Activated CD4-positive, alpha-beta T cell treated with anti-CD3 and anti-CD28 coated beads for 1 hour (primary cell): ENCODE measurements at places on chromosomes 12 and 14.

DNA sequence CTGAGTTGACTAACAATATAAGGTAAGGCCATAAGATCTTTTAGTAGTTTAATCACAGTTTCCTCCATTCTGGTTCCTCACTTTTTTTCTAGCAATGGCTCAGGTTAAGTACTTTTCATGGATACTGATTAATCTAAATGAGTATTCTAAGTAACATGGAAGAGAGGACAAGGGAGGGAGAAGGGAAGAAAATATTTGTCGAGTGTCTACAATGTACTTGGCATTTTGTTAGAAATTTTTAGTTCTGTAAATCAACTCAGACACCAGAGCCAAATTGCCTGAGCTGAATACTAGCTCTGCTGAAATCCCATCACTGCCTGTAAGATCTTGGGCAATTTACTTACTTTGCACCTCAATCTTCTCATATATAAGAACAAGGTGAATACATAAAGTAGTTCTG is 20.2 kb downstream of the RERG start:
- DNase-seq = no peak

GRCh38 chr12:18146363-18146762 is 56.4 kb upstream of the RERGL start:
- no peak for DNase-seq

DNA sequence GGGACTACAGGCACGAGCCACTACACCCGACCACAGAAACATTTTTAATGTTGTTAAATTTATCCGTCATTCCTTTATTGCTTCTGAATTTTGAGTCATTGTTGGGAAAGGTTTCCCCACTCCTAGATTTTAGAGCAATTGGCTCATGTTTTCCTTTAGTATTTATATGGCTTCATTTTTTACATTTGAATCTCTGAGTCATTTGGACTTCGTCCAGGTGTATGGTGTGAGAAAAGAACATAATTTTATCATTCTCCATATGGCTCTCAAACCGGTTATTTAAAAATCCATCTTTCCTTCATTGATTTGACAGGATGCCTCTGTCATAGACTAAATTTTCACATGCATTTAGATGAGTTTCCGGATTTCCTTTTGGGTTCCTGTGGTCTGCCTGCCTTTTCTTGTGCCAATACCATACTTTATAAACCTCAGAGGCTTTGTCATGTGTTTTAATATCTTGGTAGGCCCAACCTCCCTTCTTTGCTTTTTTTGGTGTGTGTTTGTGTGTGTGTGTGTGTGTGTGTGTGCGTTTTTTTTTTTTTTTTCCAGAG is 30.9 kb downstream of the LRTM2 start:
- no peak for DNase-seq

DNA sequence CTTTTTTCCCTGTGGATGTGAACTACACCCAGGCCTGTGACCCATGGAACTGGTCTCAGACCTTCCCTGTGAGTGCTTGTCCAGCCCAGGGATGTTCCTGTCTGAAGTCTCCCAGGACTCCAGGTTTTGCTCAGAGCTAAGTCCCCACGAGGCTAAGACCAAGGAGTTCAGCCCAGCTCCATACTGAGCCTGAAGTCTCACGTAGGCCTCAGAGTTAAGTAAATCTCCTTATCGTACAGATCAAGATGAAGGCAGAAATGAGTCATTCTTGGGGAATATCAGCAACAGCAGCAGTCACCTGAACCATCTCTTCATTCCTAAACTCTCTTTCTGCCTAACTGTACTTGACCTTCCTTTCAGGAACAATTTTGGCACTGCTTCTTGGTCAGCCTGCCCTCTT is 139.8 kb downstream of the ANO6 start:
- no peak for DNase-seq

- no peak for DNase-seq
Observed at GRCh38 chr14:103539056-103539825, 10.2 kb downstream of the TRMT61A start.

DNA sequence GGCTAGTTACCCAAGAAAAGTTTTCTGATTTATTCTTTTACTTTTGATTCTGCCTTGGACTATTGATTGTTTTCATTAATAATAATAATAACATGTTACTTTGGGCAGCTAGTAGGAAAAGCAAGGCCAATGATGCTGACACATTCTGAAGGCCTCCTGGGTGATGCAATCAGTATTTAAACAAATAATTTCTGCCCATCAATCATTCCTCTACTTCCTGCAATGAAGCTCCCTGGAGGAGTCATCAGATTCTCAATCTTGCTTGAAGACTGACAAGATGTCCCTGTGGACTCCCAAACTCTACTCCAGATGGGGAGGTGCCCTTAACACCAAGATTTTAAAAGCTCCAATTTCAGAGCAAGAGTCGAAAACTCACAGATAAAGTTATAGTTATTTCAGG is at the start of gene SPX:
TSS of gene SPX (plus strand) at position 244 of the 400 bp plus-strand sequence. CDS start 177 bp downstream, outside the sequence.
- no peak for DNase-seq
